ENCODE measurements at places on chromosomes 16 and 17.

DNA sequence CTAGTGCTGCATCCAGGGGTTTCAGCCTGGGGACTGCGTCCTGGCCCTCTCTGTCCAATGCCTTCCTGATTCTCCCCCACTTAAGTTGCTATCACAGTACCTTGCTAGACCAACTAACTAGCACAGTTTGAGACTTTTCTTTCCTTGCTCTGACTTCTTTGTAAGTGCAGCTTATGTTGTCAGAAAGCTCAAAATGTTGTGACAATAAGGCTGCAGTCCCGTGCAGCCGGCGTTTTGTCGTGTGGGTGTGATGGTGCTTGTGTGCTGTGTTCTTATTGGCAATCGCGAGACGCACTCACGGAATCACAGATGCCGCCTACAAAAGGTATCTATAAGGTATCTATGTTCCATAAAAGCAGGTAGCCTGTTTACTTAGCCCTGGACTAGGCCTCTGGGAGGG lies 132.8 kb downstream of the PRKCA start:
- no peak for DNase-seq

GRCh38 chr16:508884-509736 lies 18.4 kb upstream of the CAPN15 start:
- no peak for DNase-seq

- no peak for DNase-seq
These were observed 10.6 kb upstream of the SPNS2 start for GRCh38 chr17:4487820-4488716.

GRCh38 chr16:67404740-67405226 lies 11.5 kb upstream of the TPPP3 start:
- no peak for DNase-seq

DNA sequence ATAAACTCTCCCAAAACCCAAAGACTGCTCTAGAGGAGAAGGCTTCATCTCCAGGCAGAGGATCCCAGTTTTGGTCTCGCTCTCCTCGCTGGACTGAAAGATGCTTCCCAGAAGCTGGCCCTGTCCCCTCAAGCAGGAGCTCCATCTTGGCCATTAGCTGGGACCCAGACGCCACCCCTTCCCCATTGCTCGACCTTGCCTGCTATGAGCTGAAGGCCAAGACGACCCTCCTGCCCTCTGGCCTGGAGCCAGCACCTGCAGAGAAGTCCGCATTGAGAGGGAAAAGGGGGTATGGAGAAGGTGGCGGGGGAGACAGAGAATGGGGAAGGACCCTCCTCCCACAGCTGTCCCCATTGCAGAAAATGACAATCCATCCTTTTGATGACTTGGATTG lies 3.6 kb upstream of the RCVRN start:
- DNase-seq, result no peak

- DNase-seq, result no peak
These were observed 277.1 kb downstream of the CEP112 start for GRCh38 chr17:65914784-65915342.

DNA sequence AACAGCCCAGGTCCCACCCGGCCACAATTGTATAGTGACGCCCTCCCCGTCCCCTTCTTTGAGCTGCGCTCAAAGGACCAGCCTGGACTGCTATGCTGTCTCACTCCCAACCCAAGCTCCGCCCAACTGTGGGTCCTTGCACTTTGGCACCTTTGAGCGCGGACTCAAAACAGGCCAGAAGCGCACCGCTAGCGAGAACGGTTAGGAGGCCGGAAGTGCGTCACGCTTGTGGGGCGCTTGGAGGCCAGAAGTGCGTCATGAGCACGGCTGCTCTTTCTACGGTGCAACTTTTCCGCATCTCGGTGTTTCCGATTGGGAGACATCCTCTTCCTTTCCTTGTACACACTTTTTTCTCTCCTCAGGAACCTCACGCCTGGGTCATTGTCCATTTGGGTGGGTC lies at the start of gene ZNF19:
Gene ZNF19, minus strand, starts transcription at position 203 of the 400 bp plus-strand sequence. CDS start 7,210 bp downstream, outside the sequence.
- DNase-seq, result no peak

GRCh38 chr16:27778171-27778925 lies 228.4 kb downstream of the KATNIP start:
- DNase-seq, result no peak

GRCh38 chr16:57089406-57089805 lies 3.0 kb upstream of the CPNE2 start:
- no peak for DNase-seq

- DNase-seq, result no peak
These were observed 7.1 kb downstream of the MYO15B start for GRCh38 chr17:75594499-75595283.

DNA sequence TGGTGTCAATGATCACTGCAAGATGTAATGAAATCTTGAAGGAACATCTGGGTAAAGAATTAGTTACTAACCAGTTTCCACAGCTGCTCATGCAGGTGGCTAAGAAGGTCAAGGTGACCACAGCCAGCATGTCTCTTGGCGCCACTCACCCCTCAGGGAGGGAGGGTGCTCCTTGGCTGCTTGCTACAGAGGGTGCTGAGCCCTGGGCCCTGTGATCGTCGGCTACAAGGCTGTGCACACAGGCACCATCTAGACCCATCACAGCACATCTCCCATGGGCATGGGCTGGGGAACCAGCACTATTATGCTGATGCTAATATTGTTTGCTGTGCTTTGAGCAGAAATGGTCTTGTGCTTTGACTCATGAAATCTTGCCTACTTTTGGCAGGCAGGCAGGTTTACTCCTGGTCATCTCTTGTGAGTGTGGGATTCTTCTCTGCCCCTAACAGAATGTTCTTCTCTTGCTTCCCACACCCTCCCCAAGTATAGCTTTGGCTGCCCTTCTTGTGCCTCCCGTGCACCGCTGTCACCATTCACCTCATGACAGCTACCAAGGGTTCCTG lies 36.4 kb downstream of the TXNDC11 start:
- DNase-seq, result no peak

DNA sequence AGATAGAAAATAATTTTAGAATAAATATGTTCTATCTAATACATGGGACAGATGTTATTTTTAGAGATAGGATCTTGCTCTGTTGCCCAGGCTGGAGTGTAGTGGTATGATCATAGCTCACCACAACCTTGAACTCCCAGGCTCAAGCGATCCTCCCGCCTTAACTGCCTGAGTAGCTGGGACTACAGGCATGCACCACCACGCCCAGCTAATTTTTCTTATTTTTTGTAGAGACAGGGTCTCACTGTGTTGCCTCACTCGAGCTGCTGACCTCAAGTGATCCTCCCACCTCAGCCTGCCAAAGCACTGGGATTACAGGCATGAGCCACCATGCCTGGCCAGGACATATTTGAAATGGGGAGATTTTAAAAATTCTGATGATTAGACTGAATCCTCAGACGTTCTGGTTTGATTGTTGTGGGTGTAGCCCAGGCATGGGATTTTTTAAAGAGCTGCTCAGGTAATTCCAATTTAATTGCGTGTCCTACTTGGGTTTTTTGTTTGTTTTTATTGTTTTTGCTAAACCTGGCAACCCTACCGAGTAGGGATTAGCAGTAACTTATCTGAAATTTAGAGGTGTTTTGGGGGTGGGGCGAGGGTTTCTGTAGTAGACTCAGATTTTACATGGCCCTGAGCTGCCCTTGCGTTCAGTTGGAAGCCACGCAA lies 142.9 kb downstream of the RAB11FIP4 start:
- peak; percentile 34 for DNase-seq

DNA sequence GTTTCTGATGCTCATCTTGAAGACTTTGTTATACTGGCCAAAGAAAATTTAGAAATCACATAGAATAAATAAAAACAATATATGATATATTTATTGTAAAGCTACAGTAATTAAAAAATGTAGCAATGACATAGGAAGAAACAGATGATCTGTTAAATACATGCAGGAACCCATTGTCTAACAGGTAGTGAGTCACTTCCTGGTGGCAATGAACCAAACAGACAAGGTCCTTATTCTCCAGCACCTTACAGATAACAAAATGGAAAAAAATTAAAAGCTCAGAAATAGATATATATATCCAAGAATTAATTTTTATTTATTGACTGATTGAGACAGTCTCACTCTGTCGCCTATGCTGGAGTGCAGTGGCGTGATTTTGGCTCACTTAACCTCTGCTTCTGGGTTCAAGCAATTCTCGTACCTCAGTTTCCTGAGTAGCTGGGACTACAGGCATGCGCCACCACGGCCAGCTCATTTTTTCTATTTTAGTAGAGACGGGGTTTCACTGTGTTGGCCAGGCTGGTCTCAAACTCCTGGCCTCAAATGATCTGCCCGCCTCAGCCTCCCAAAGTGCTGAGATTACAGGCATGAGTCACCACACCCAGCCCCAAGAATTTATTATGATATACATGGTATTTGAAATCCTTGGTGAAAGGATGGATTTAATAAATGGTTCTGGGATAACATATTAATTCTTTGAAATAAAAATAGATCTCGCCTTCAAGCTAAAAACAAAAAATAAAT lies 7.5 kb downstream of the NETO2 start:
- DNase-seq, result peak; percentile 54

DNA sequence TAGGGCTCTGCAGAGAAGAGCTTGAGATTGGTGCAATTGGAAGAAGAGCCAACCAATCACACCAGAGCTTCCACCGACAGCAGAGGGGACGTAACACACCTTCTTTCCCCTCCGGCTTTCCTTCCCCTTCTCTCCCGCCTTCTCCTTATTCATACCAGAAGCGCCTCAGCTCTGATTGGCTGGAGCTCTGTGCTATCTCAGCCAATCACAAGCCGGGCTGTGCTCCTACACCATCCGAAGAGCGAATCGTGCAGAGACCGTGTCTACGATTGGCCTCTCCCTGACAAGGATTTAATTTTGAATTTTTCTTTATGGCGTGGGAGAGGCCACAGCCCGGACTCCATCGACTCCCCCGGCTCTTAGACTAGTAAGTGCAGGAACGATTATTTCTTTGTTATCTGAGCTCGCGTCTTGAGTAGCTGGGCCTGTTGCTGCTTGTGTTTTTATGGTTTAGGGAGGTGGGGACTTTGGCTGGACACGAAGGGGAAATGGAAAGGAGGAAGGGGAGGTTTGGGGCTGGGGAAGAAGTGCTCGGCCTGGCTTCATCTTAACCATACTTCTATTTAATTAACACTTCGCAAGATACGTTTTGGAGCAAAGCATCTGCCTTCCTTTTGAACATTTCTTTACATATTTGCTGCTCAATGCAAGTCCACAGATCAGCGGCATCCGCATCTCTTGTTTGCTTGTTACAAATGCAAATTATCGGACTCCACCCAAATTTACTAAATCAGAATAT lies at the start of gene PRR11:
Gene PRR11, plus strand, starts transcription at position 308 of the 739 bp plus-strand sequence. CDS start 14,007 bp downstream, outside the sequence.
- peak; percentile 99 for DNase-seq

- peak; percentile 94 for DNase-seq
These were observed 55.4 kb downstream of the CFDP1 start for GRCh38 chr16:75377729-75378386.

GRCh38 chr16:19997264-19997663 lies 76.4 kb downstream of the GPR139 start:
- no peak for DNase-seq

GRCh38 chr17:68539548-68540467 lies 27.6 kb downstream of the PRKAR1A start:
- peak; percentile 3 for DNase-seq

- DNase-seq, result no peak
These were observed 313.1 kb upstream of the TNRC6C start for GRCh38 chr17:77645072-77646045.

- peak; percentile 71 for DNase-seq
These were observed 47.2 kb downstream of the ARHGAP27 start for GRCh38 chr17:45385331-45385997.

DNA sequence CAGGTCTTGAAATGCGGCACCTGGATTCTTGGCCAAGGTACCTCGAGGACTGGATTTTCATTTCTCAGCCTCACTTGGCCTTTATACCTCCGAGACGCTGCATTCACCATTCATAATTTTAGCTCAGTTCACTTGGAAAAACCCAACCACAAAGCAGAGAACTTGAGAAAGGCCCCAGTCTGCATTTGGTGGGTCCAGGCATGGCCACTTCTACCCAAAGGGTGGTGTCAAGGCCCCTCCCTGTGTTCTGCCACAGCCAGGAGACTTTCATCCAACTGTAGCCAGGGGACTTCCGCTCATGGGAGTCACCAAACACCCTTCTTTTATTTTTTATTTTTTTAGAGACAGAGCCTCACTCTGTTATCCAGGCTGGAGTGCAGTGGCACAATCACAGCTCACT lies 14.7 kb upstream of the TVP23A start:
- no peak for DNase-seq

DNA sequence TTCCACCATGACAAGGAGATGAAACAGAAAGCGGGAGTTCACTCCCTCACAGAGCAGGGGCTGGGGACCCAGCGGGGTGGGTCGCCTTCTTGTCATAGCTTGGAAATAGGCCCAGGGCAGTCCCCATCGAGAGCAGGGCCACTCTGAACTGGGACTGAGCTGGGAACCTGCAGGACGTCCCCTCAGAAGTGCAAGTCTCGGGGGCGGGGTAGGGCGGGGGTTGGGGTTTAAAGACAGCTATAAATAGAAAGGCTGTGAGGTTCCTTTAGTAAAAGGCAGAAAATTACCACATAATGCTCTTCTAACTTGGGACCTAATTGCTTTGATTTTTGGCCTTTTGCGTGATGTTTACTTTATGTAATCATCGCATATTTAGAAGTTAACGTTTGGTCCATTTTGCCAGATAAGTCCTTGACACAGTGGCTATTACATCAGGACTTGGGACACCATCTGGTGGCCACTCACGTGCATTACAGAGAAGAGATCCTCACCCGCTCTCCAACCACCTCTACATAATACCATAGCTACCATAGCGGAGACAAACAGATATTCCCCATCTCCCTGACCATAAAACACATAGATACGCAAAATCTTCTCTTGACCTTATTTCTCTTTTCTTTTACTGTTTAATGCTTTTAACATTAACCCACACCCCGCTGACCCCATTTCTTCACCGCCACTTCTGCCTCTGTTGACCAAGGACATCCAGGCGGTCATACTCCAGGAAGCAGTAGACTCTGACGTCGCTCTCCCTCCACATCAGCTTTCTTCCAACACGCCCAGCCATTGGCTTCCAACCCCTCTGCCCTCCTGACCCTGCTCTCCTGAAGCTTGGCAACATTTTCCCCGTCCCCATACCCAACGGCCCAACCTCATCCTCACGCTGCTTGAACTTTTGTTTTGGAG lies 27.5 kb upstream of the PIK3R6 start:
- DNase-seq, result peak; percentile 37

GRCh38 chr17:39777534-39778365 lies 40.0 kb downstream of the GRB7 start:
- DNase-seq, result no peak

DNA sequence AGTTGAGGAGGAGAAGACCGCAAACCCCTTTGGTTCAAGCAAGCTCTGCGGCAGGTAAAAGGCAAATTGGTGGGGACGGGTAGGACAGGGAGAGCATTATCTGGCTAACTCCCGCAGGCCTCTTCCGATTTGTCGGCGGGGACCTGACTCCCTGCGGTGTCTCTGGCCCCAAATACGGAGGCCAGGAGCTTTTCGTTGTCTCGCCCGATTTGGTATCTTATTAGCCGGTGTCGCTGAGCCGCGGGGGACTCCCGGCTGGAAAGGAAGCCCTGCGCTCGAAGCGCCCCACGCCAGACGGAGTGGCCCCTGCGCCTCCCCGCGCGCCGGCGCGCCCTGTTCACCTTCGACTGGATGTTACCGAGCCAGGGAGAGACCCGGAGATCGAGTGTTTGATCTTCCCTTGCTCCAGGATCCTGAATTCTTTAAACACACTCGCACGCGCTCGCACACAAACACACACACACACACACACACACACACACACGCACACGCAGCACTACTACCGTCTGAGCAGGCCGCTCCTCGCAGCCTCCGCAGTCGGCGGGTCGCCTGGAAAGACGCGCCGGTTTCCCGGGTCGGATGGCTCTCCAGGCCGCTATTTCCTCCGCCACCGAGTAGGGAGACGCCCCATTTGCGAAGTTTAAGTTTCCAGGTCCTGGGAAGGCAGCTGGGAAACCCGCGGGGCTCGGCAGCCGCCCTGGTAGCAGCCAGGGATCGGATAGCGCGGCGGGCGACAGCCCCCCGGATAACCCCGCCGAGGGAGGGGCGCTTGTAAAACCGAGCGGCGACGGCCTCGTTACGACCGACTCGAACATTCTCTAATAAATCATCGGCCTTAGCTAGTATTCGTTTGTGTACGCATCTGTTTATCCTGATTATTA lies 3.3 kb downstream of the PRAC1 start:
- DNase-seq, result no peak

Measured in NCI-H226 (cell line).